Right renal cortex interstitium (tissue), 3 donors: ENCODE measurements at places on chromosomes 4 and X. TPM values are rescaled to one million over a fixed set of nuclear protein-coding genes. Genes with fewer than 3 reads are reported as not detected.
A peak's percentile ranks its signal among the peaks of the same experiment; 100 is the strongest.

DNA sequence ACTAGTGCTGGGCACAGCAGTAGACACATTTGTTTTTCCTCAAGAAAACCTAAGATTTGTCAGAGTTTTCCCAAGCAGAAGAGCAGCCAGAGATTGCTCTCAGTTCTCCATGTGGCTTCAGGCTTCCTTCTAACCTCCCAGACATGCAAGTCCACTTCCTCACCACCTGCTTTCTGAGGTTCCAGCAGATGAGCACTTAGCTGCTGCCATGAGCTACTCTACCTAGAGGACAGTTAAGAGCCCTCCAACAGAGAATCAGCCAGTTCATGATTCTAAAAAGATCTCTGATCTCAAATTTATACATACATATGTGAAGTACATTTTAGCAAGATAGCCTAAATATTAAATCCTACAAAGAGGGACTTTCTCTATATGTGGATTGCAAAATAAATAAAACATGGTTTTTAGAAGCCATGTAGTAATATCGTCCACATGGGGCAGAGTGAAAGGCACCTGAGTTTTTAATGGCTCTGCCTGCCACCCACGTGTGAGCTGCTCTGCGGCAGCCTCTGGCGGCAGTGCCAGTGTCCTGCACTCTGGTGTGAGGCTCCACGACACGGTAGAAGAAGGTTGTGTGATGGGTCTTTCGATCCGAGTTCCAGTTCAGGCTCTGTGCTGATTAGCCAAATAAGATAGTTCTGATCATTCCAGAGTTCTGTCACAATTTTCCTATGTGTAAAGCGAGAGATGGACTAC, 10.3 kb downstream of the CYP4V2 start:
- DNase-seq, result no peak

- DNase-seq, result no peak
Observed at GRCh38 chr4:76896614-76897535, 1.1 kb downstream of the SOWAHB start.

- DNase-seq, result no peak
Observed at GRCh38 chrX:44705817-44706551, 137.8 kb upstream of the DUSP21 start.

GRCh38 chr4:105633241-105633640, 75.2 kb downstream of the INTS12 start:
- no peak for DNase-seq

DNA sequence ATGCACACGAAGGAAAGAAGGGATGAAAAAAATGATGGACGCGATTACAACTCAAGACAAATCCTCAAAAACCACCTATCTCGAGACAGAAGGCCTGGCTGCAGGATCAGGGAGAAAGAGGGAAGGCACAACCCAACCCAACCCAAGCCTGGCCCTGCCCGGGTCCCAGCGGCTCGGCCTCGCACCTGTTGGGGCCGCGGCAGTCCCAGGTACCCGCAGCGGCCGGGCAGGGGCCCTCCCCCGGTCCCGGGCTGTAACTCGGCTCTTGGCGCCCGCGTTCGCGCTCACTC, 464 bp downstream of the RASGEF1B start:
- DNase-seq, result peak; percentile 13

- no peak for DNase-seq
Observed at GRCh38 chr4:16608123-16608522, 290.3 kb downstream of the LDB2 start.

DNA sequence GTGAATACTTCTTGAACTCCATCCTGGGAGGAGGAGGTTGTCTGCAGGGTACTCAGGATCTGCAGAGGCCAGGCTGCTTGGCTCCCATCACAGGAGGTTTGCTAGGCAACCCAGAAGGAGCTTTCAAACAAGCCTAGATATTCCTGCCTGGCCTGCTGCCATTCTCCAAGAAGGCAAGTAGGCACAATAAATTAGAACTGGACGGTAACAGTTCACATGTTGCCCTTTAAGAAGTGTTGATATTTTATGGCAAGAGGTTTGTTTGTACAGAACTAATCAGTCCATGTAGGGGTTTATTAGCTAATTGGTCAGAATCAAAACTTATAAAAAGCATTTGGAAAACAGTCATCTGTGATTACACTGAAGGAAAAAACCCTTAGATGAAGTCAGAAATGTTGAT, 39.3 kb downstream of the SYNPO2 start:
- no peak for DNase-seq

- DNase-seq, result no peak
Observed at GRCh38 chr4:113958766-113959538, 20.5 kb downstream of the ARSJ start.

- no peak for DNase-seq
Observed at GRCh38 chr4:64001229-64001898, 407.9 kb downstream of the TECRL start.

GRCh38 chr4:44662623-44663005, 11.2 kb upstream of the YIPF7 start:
- no peak for DNase-seq

DNA sequence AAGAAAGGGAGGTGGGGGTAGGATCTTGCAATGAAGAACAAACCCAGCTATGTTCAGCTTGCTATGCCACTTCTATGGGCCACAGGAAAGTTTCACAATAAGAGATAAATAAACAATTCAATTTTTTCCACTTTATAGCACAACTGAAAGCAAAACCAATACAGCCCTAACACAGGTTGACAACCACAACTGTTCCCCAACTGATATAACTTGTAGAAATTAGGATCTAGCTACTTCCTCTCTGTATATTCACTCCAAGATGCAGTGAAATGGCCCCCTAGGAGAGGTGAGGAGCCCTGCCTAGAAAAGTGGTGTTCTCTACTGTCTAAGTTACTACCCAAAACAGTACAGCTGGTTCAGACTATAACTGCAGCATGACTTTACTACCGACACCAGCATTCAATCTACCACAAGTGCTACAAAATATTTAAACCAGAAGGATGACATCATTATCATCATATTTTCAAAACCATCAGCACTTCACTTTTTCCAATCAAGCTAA, 77.0 kb downstream of the FBXW7 start:
- no peak for DNase-seq

DNA sequence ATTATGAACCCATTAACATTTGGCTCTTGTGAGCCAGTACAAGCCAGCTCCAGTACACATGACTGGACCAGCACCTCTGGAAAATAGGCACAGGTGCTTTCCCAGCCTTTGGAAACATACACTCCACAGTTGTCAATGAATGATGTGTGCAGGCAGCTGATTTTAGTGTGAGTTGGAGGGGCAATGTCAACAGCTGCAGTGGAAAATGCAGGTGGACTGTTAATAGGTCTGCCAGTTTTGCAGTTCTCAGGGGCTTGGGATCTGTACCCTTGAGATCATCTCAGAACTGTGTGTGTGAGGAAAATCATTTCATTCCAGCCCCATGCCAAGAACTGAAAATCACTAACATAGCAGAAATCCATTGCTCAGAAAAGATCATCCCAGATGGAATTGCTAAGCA, 81.7 kb upstream of the CHRDL1 start:
- DNase-seq, result no peak

GRCh38 chr4:54234497-54235205, 5.6 kb downstream of the PDGFRA start:
- no peak for DNase-seq

GRCh38 chr4:40185830-40186664, 10.8 kb upstream of the RHOH start:
- DNase-seq, result no peak

- no peak for DNase-seq
Observed at GRCh38 chrX:72306085-72306801, 529 bp upstream of the CITED1 start.

DNA sequence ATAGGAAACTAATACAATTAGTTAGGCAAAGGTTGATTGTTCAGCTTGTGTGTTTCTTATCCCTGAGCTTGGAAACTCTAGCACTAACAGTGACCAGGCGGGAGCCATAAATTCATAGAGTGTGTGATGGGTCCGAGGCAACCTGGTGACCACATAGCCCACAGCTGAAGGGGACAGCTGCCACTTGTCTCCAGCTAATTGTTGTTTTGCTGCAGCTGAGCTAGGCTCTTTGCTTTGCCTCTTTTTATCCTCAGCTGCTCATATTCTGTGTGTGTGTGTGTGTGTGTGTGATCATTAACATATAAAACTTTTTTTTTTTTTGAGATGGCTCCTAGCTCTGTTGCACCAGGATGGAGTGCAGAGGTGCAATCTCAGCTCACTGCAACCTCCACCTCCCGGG, 53.2 kb downstream of the DOCK11 start:
- DNase-seq, result no peak

DNA sequence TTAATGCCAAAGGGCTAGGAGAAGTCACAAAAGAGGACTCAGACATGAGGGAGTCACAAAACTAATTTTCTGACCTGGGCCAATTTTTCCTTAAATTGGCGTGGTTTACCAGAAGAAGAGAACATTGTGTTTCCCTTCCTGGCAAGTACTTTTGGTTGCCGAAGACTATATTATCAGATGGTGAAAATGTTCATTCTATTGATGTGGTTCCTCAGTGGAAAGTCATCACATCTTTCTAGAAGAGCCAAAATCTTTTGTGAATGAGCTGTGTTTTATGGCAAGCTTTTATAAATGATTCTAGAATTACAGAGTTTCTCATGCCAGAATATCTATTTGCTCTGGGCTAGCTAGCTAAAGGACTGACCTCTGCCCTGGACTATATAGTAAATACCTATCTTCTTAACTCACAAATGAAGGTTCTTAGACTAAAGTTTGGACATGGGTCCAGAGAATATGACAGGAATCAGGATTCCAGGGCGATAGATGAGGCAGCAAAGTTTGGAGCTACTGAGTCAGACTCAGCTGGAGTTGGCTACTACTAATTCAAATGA, 288.9 kb downstream of the IL1RAPL2 start:
- no peak for DNase-seq

DNA sequence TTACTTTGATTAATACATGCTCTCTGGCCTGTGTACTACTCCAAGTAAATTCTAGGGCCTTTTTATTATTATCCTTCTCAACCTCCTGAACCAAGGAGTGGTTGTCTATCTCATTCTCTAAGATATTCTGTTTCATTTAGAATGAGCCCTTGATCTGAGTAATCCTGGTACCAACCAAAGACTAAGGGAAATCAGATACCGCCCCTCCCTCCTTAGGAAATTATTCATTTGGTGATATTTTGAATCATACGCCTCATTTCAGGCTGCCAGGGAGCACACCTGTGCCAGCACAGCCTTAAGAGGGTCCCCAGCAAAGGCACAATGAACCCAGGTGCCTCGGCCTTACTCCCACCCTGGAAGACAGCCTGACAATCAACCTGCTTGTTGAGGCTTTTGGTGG, 73.2 kb upstream of the STARD8 start:
- DNase-seq, result no peak

DNA sequence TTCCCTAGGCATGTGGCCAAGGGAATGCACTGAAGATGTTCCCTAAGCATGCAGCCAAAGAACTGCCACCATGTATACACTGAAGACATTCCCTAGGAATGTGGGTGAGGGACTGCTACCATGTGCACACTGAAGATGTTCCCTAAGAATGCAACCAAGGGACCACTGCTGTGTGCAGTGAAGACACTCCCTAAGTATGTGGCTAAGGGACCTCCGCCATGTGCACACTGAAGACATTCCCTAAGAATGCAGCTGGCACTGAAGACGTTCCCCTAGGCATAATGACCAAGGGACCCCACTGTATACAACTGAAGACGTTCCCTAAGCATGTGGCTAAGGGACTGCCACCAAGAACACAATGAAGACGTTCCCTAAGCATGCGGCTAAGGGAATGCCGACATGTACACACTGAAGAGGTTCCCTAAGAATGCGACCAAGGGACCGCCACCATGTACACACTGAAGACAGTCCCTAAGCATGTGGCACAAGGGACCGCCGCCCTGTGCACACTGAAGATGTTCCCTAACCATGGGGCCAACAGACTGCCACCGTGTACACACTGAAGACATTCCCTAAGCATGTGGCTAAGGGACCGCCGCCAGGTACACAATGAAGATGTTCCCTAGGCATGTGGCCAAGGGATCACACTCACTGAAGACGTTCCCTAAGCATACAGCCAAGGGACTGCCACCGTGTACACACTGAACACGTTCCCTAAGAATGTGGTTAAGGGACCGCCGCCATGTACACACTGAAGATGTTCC, 25.6 kb downstream of the DHRSX start:
- DNase-seq, result no peak

DNA sequence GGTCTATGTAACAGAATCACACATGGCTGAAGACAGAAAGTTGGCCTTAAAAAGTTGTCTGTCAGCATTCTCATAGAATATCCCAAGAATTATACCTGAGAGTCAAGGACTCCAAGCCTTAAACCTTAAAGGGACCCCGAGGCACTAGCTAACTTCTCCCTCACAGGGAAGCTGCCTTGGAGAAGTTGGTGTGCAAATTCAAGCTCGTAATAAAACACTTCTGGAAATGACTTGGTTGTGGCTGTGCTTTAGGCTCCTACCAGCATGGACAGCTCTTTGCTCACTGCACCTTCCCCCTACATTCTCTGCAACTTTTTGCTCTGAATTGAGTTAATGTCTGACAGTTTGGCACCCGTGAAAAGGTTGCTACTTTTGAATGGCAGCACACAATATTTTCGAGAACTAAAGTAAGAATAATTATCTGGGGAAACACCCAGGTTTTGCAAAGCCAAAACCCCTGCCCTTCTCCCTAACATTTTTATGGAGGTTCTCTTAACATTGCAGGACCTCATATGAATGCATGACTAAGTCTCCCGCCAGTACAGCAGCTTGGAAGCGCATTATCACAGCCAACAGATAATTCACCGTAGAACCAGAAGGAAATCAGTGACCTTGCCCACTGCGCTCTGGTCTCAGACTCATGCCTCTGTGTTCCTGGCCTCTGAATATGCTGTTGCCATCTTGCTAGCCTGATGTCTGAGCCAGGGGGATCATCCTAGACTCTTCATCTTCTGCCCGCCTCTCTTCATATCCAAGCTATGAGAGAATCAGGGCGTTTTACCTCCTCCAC, 91.0 kb downstream of the MGST2 start:
- no peak for DNase-seq

The PCDH19 gene
- 2.6 TPM for polyA plus RNA-seq

The CENPI gene
- polyA plus RNA-seq, result 9.9 TPM

The OPHN1 gene
- polyA plus RNA-seq, result 7.4 TPM

The BMPR1B gene
- polyA plus RNA-seq, result 24.9 TPM

The STAP1 gene
- polyA plus RNA-seq, result 0.24 TPM
